B cell (primary cell): ENCODE measurements at places on chromosomes 3 and 15. TPM values are rescaled to one million over a fixed set of nuclear protein-coding genes. Genes with fewer than 3 reads are reported as not detected.

DNA sequence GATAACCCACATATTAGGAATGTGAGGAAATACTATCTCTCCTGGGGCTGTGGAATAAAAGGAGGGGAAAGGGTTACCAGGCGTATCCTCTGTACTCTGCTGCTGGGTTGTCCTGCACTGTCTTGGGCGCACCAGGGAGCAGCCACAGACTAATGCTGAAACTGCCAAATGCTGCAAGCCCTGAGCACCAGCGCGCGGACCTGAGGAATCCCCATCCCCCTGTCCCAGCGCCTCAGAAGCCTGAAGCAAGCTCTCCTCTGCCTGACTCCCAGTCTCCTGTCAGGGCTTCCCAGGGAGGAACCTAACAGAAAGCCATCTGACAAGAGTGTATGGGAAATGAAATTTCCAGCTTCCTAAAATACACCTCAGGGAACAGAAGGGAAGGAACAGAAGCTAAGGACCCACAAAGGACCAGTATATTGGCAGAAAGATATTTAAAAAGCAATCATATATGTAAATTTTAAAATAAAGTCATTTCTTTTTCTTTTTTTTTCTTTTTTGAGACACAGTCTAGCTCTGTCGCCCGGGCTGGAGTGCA lies 158.3 kb upstream of the C2CD4B start:
- no peak for DNase-seq

- no peak for DNase-seq
Measured at GRCh38 chr3:71350998-71351397, 232.5 kb downstream of the FOXP1 start.

- no peak for DNase-seq
Measured at GRCh38 chr3:48536116-48536515, 20.5 kb downstream of the PFKFB4 start.

GRCh38 chr15:40108061-40108854 lies 421 bp downstream of the BMF start:
- no peak for DNase-seq

- no peak for DNase-seq
Measured at GRCh38 chr15:60526127-60526616, 47.2 kb upstream of the ICE2 start.

- no peak for DNase-seq
Measured at GRCh38 chr15:47570881-47571640, 146.2 kb upstream of the SEMA6D start.

GRCh38 chr15:67303490-67304363 lies 49.1 kb downstream of the IQCH start:
- DNase-seq = peak; percentile 66

GRCh38 chr15:76799760-76800159 lies 105.4 kb downstream of the SCAPER start:
- no peak for DNase-seq

GRCh38 chr3:176848431-176849214 lies 348.7 kb downstream of the TBL1XR1 start:
- no peak for DNase-seq

DNA sequence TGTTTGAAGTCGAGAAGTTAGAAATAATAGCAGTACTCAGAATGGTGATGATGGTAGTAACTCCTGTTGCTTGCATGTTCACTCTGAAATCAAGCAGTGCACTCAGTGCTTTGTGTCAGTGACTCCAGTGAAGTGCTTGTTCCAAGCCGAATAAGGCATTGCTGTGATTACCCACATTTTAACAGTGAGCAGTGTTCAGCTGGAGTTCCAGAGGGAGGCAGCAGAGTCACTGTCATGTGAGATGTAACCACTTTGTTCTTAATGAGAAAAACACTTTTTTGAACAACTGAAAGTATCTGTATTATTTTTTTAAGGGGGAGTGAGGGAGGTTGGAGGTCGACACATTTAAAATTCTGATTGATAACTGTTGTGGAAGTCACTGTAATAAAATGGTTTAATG lies 3.7 kb downstream of the MDFIC2 start:
- DNase-seq = no peak

DNA sequence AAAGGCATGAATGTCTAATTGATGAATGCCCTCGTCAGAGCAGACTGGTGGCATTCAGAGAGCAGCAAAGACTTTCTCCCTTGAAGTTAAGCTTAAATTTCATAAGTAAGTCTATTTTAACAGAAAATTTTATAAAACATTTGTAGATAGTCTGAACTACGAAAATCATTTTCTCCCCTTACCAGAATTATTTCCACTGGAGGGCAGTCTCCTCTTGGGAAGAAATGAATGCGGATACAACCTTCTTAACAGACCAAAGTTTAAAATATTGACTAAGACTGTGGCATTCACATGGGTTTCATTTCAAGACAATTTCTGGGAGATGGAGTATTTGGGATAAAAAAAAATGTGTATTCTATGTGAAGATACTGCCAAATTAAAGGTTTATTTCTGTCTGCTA lies 669.0 kb downstream of the FHIT start:
- no peak for DNase-seq

DNA sequence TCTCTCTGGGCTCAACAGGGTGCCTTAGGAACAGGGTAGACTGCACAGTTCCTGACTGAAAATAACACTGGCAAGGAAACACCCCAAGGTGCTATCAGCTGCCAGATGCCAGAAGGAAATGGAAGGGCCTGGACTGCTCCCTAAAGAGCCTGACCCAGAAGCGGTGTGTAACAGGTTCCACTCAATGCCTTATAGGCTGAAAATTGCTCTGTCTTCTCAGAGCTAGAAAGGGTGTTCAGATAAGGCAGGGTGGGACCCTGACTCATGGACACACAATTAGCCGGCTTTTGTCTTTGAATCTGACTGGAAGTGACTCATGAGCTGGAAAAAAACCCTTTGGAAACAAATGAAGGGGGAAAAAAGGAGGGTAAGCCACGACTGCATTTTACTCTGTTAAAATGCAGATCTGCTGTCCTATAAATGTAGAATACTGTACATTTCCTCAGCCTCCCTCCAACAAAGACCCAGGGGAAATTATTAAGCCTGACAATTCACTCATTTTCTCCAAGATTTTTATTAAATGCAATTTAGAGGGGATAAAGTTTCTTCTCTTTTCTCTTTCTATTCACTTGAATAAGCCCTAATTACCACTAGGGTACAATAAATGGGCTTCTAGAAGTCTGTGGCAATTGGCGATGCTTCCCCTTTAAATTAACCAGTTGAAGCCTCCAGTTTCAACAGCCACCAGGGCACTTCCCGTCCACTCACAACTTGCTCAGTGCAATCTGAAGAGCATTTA lies 160.2 kb upstream of the TBL1XR1 start:
- DNase-seq = peak; percentile 45

DNA sequence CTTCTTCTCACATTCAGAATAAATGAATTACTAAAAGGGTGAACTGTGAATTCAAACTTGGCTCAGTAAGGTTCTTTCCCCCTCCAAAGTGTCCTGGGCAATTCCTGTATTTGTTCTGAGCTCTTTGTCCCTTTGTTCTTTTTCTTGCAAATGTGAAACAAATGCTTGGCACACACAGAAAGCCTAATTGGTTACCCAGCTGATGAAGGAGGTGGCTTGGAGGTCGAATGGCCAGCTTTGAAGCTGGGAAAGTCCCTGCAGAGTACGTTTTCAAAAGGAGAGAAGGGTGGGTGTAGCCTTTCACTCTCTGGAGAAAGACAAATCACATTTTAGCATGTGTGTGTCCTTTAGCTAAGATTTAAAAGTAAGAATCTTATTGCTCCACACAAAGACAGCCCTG lies 154.4 kb downstream of the PEX5L start:
- no peak for DNase-seq

DNA sequence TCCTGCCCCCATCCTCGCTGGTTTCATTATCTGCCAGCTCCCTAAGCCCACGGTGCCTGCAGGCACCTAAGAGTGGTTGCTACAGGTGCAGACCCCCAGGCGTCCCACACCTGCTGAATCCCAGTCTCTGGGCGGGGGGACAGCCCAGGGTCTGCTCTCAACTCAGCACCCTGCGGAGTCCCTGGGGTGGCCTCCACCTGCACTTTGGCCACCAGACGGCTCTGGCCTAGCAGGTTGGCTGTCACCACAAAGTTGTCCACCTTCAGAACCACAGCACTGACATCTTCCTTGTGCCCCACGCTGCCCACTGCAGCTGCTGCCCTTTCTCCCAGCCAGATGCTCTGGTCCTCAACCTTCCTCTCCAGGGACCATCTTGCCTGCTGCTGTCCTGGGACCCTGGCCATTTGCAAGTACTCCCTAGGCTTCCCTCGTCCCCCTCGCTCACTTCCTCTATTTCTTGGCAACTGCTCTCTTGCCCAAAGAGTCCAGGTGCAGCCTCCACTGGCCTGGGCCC lies 34.9 kb upstream of the SNRPA1 start:
- DNase-seq = no peak

The ARL14 gene
- total RNA-seq = 0.32 and 0.89 TPM in 2 replicates

The SLC27A2 gene
- 0.41 and 0.49 TPM in 2 replicates for total RNA-seq

The CCDC14 gene
- total RNA-seq = 35.3 and 44.2 TPM in 2 replicates

The CHDH gene
- total RNA-seq = 0.27 and 0.37 TPM in 2 replicates

The GNB4 gene
- total RNA-seq = 24.0 and 24.6 TPM in 2 replicates

The TRIM71 gene
- total RNA-seq = not detected in 2 replicates

The RETNLB gene
- total RNA-seq = not detected in 2 replicates

The LHFPL4 gene
- not detected in 2 replicates for total RNA-seq

The CHST13 gene
- not detected in 2 replicates for total RNA-seq

The KBTBD13 gene
- not detected in 2 replicates for total RNA-seq
